Peyer's patch (tissue), 4 donors: ENCODE measurements at places on chromosomes 1 and 21. TPM values are rescaled to one million over a fixed set of nuclear protein-coding genes. Genes with fewer than 3 reads are reported as not detected.

- no peak overlapping the region for H3K4me3 ChIP-seq
- H3K27ac ChIP-seq: no peak overlapping the region
- H3K4me1 ChIP-seq: no peaks in the 10 kb centered on the region
- no peak for DNase-seq
- H3K27me3 ChIP-seq: no peaks in the 10 kb centered on the region
- H3K36me3 ChIP-seq: peaks cover 43% of the 10 kb centered on the region
Observed at GRCh38 chr1:229440851-229441537, 7.1 kb upstream of the ACTA1 start.

DNA sequence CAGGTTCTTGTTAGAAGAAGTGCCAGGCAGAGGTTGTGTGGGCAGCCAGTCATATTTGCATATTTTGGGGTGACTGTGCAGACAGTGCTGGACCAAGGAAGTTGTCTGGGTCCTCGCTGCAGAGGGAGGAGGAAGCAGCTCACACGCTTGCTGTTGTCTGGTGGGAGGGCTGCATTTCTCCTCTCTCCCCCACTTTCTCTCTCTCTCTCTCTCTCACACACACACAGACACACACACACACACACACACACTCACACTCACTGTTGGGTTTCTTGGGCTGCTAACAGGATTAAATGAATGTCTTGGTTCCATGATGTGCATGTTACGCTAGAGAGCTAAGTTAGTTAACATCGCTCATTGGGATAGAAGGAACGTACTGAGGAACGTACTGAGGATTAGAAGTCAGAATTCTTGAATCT, 72.9 kb downstream of the AGPAT3 start:
- H3K27ac ChIP-seq: no peak overlapping the region
- H3K4me1 ChIP-seq: no peaks in the 10 kb centered on the region
- no peak overlapping the region for H3K4me3 ChIP-seq
- H3K27me3 ChIP-seq: no peaks in the 10 kb centered on the region

- H3K36me3 ChIP-seq: no peaks in the 10 kb centered on the region
- DNase-seq: no peak
- no peak overlapping the region for H3K27ac ChIP-seq
- no peaks in the 10 kb centered on the region for H3K27me3 ChIP-seq
Observed at GRCh38 chr1:43913051-43913501, 20.5 kb upstream of the ARTN start.

DNA sequence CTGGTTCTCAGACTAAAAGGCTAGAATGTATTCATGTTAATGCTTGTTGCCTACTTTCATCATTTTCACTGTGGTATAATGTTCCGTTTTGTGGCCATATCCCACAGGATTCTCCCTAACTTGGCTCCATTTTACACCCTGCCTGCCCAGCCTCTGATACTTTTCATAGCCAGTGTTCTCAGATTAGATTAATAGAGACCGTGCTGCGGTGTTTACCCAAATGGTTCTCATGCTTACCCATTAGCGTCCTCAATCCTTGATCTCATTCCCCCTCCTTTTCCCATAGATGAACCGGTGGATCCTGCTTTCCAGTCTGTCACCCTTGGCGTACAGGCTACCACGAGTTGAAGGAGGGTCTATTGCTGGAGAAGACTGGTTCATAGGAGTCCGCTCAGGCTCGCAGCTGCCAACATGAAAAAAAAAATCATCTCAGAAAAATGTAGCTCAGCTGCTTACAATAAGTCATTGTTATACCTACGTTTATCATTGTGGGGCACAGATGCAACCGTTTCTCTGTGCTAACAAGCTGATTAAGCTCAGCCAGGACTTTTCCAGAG, 78.7 kb downstream of the SETD4 start:
- H3K36me3 ChIP-seq: no peaks in the 10 kb centered on the region
- H3K4me1 ChIP-seq: no peaks in the 10 kb centered on the region
- no peak for DNase-seq
- no peak overlapping the region for H3K27ac ChIP-seq

GRCh38 chr1:61186753-61187152, 104.4 kb downstream of the NFIA start:
- H3K36me3 ChIP-seq: no peaks in the 10 kb centered on the region
- H3K4me3 ChIP-seq: no peak overlapping the region
- H3K27ac ChIP-seq: peak overlapping the region; percentile 2
- no peak for DNase-seq
- H3K27me3 ChIP-seq: no peaks in the 10 kb centered on the region

- H3K4me3 ChIP-seq: no peak overlapping the region
- H3K36me3 ChIP-seq: no peaks in the 10 kb centered on the region
- no peaks in the 10 kb centered on the region for H3K27me3 ChIP-seq
Observed at GRCh38 chr1:84899969-84900368, 7.0 kb upstream of the LPAR3 start.

DNA sequence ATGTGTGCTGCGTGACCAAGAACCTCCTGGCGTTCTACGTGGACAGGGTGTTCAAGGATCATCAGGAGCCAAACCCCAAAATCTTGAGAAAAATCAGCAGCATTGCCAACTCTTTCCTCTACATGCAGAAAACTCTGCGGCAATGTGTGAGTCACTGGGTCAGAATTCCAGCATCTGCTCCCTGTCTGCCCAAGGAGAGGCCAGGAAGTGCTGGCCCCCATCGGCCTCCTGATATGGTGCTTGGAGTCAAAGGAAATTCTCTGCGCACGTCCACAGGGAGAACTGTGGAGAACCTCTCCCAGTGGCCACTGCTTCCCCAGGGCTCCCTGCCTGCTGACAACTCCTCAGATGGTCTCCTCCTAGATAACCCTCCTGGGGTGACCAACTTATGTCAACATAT, 25.6 kb upstream of the IL20 start:
- no peaks in the 10 kb centered on the region for H3K36me3 ChIP-seq
- H3K4me1 ChIP-seq: no peaks in the 10 kb centered on the region
- H3K27ac ChIP-seq: no peak overlapping the region
- DNase-seq: no peak
- H3K27me3 ChIP-seq: no peaks in the 10 kb centered on the region

DNA sequence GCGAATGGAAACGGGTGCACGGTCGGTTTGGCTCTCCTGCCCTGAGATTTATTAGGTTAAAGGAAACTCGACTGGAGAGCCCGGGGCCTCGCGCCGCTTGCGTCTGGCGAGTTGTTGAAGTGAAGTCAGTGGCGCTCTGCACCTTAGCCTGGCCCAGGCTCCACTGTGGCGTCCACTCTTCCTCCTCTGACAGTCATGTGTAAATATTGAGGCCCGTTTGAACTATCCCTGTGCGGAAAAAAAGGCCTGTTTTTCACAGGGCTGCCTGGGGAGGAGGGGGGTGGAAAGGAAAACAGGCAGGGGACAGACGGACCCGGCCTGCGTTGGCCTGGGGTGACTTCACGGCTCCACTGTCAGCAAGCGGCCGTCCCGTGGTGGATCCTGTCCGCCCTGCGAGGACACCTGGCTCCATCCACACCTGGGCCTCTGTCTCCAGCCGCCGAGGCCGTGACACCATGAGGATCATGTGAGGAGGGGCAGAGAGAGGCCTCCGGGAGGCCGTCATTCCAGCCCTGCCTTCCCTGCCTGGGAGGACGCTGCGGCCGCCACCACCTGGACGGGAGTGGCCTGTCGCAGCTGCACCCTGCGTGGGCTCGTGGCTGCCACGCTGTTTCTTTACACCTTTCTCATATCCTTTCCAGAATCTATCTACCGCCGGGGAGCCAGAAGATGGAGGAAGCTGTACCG, 59.8 kb downstream of the FAAP20 start:
- no peak for DNase-seq
- no peak overlapping the region for H3K4me3 ChIP-seq
- H3K4me1 ChIP-seq: no peaks in the 10 kb centered on the region
- H3K27me3 ChIP-seq: no peaks in the 10 kb centered on the region

DNA sequence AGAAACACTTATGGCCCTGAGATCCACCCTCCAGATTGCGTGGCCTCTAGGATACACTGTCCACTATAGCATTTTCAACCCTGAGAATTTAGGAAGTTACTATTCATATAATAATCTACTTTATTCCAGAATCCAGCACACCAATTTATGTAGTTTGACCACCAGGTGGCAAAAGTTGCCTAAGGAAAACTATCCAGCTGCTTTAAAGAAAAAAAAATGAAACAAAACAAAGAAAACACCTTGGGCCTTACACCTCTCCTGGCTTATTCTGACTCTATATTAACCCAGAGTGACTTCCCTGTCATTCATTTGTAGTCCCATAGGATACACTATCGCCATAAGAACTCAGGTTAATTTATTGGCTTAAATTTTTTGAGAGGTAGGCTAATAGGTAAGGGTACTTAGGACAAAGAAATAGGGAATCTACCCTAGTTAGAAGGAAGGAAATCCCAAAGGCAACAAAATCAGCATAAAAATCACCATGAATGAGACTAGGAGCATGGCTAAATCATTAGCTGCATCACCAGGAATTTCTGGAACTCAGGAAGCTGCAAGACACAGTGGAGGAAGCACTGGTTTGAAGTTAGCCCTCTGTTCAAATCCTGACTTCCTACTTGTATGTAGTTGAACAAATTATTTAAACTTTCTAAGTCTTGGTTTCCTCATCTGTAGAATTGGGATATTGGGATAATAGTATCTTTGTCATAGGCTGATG, 107.5 kb downstream of the SPAG17 start:
- DNase-seq: no peak
- H3K27me3 ChIP-seq: no peaks in the 10 kb centered on the region
- no peak overlapping the region for H3K27ac ChIP-seq
- no peaks in the 10 kb centered on the region for H3K36me3 ChIP-seq
- H3K4me3 ChIP-seq: no peak overlapping the region
- H3K4me1 ChIP-seq: no peaks in the 10 kb centered on the region

DNA sequence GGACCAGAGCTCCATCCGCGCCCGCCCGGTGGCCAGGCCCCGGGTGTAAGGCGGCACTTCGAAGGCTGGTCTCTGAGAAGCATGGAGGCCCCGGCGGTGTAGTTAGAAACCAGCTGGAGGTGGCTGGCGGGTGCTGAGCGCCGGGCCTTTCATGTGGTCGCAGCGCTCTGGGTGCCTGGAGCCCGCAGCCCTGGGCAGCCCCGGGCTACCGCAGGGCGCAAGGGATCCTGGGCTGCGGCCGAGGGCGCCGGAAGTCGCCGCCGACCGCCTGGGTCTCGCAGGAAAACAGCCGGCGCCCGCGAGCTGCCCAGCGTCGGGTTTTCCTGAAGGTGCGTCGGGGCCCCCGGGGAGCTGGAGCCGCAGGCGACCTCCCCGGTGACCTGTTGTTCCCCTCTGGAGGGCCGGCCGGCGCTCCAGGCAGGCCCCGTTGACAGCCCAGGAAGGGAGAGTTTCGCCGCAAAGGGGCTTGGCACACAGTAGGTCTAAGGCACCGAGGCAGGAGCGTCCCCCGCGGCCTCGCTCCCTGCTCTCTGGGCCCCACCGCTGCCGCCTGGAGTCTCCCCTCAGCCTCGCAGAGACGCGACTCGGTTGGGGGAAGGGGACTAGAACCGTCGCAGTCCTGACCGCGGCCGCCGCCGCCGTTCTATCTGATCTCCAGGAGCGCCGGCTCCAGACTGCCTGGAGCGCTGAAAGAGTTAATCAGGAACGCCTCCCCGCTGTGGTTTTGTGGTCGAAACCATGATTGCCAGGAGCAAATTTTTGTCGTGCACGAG, 2.7 kb downstream of the GRHL3 start:
- H3K4me3 ChIP-seq: peak overlapping the region; percentile 53
- H3K27ac ChIP-seq: peak overlapping the region; percentile 2
- DNase-seq: peak; percentile 77
- no peaks in the 10 kb centered on the region for H3K27me3 ChIP-seq
- H3K4me1 ChIP-seq: peaks cover 15% of the 10 kb centered on the region

TMIGD3 gene
- total RNA-seq: 27.2 TPM

NPPA gene
- not detected for total RNA-seq

LRRC3 gene
- total RNA-seq: 1.9 TPM

ALG14 gene
- 1.9 TPM for total RNA-seq
